Stimulated activated CD4-positive, alpha-beta T cell treated with anti-CD3 and anti-CD28 coated beads, Interleukin-15, amount 100 ng/mL, for 24 hours (primary cell): ENCODE measurements at places on chromosomes 12 and 14.

- DNase-seq = no peak
These were observed 28.9 kb upstream of the TDRD9 start for GRCh38 chr14:103899316-103899715.

GRCh38 chr14:99195602-99196309, 76.2 kb downstream of the BCL11B start:
- DNase-seq = no peak

DNA sequence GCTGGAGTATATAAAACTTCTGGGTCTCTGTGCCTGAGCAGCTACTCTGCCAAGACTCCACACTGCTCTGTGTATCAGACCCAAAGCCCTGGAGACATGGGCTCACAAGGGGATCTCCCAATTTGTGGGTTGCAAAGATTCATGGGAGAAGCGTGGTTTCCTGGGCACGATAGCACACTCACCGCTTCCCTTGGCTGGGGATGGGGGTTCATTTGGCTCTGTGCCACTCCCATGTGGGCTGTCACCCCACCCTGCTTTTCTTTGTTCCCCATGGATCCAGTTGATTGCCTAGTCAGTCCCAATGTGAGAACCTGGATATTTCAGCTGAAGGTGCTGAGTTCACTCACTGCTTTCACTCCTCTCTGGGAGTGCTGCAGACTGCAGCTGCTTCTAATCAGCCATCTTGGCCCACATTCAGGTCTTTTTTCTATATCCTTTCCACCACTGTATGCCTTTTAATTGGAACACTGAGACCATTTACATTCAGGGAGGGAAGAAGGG, 40.0 kb upstream of the PCNX4 start:
- peak; percentile 4 for DNase-seq

GRCh38 chr14:89340200-89341181, 76.5 kb downstream of the FOXN3 start:
- no peak for DNase-seq

DNA sequence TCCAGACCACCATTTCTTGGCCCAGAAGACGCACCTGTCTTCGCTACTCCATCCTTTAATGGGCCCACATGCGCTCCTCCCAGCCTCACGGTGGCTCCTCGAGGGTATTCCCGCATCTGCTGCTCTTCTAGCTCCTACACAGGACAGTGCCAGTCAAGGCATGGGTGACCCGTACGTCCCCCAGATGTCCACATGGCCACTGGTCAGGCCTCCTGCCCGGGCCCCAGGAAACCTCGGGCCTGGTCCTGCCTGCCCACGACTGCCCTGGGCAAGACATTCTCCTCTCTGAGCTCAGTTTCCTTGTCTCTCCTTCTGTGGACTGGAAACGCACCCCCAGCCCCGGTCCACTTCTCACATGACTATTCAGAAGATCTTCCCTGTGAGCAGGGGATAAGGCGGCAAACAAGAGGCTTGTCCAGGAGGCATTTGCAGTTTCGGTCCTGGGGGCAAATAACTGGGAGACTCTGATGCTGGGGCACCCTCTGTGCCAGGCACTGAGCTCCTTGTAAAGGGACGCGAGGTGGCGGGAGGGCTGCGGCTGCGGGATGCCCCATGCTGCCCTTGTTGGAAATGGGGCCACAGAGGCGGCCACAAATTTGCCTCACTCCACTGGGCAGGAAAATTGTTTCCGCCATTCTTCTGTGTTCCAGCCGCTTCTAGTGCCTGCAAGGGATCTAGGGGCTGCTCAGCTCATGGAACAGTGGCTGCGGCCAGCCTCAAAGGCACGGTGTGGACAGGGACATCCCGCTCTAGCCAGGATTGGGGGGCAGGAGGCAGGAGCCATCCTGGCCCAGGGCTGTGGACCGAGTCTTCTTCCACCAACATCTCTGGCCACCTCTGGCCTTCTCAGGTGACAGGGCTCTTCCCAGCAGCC, 6.8 kb upstream of the BEGAIN start:
- DNase-seq = no peak

- no peak for DNase-seq
These were observed 27.3 kb downstream of the PHETA1 start for GRCh38 chr12:111341426-111342065.

DNA sequence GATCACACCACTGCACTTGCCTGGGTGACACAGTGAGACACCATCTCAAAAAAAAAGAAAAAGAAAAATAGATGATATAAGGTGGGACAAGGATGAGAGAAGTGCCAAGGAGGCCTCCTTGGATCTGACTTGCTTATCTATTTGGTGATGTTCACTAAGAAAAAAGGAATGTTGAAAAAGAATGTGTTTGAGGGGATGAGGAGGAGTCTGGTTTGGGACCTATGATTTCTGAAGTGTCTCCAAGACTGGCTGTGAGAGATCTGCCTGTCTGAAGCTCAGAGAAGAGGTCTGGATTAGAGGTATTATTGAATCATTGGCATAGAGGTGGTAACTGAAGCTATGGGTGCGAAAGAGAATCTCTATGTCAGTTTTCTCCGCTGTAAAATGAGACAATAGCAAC, 42.8 kb downstream of the BCAT1 start:
- DNase-seq = no peak

- DNase-seq = no peak
These were observed 819.2 kb downstream of the FSCB start for GRCh38 chr14:43687921-43688320.

DNA sequence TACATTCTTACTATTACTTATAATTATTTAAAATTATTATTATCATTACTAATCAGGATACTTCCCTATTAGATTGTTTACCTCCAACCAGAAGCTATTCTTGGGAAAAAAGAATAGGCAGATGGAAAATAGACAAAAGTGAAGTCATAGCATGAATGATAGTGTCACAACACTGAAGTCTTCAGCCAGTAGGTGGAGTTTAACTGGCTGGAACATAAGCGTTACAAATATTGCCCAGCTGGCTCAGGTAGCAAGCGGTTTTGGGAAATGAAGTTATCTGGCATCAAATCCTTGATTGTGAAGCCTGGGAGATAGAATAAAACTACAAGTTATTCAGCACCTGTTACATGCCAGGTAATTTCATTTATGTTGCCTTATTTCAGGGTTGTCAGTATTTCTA, 762.9 kb downstream of the C12orf50 start:
- no peak for DNase-seq

- DNase-seq = no peak
These were observed 536.8 kb downstream of the MED13L start for GRCh38 chr12:115740586-115741155.

GRCh38 chr12:11130382-11130781, 4.1 kb downstream of the TAS2R30 start:
- DNase-seq = no peak

DNA sequence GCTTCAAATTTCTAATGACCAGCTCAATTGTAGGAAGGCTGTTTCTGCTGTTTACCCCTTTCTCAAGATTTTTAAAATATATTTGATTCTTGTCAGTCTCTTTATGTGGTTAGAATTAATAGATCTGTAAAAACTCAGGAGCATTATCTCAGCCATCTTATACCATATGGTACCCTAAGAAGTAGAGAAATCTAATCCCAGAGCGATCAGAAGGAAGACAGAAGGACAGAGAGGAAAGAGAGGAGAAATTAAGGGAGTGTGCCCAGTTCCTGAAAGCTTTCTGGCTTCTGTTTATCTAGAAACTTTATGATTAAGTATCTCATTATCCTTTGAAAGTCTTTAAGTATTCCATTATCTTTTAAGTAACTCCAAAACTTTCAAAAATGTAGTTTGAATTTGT, 152.1 kb upstream of the NAV3 start:
- no peak for DNase-seq

DNA sequence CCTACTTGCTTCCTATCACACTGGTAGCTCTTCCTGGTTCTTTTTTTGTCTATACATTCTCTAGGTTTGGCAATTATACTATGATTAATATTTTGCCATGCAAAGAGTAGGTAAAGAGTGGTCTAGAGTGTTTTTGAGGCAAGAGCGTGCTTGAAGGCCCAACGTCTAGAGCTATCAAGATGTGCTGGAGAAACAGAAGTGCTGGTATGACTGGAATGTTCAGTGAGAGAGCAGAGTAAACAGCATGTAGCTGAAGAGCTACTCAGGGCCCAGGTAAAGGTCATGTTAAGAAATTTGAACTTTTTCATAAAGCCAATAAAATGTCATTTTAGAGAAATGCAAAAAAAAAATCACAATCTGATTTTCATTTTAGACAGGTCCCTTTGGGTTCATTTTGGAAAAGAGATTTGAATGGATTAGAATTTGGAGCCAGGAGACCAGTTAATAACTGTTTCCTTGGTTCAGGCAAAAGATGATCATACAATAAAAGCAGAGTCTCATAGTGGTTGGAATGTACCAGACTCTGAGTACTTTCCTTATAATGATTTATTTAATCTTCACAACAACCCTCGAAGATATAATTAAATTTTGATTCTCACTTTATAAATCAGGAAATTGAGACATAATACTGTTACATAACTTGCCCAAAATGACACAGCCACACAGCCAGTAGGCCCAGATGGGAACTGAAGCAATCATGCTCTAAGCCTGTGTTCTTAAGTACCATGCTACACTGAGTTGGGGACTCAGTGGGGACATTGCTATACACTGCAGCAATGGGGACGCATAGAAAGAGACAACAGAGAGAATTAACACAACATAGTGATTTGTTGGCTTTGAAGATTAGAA, 350.1 kb downstream of the NELL2 start:
- DNase-seq = no peak

DNA sequence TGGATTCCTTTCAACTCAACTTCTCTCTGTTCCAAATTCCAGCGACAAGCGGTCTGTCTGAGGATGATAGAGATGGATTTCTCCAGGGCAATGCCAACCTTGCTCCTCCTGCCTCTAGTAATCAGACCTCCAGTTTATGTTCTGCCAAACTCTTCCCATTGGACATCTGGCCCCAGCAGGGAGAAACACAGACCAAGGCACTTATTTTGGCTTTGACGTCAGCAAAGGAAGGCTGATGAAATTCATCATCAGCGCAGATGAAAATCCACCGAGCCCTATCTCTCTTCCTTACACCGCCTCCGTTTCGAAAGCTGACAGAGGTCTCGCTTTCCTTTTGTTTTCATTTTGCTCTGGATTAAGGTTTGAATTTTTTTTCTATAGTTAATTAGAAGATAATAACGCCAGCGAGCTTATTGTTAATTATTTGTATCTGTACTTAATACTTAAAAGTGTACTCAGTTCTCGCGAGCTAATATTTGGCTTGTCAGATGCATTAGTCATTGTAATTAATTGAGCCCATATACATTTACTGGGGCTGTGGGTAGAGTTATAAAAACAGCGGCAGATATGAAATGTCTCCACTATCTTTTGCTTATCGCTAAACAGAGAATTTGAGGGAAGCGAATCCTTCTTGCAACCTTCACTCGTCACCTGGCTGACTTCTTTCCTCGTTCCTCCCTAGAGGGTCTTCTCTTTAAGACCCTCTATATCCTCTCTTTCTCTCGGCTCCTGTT, 35.9 kb upstream of the MED13L start:
- no peak for DNase-seq

GRCh38 chr12:83514372-83514771, 827.7 kb downstream of the TMTC2 start:
- DNase-seq = no peak

- no peak for DNase-seq
These were observed 11.8 kb downstream of the FNTB start for GRCh38 chr14:64998455-64998931.
